Osteocyte (in vitro differentiated cells): ENCODE measurements at places on chromosomes 7 and 10. TPM values are rescaled to one million over a fixed set of nuclear protein-coding genes. Genes with fewer than 3 reads are reported as not detected.

Gene PTPRE
- total RNA-seq = 1.2 and 1.3 TPM in 2 replicates

DNA sequence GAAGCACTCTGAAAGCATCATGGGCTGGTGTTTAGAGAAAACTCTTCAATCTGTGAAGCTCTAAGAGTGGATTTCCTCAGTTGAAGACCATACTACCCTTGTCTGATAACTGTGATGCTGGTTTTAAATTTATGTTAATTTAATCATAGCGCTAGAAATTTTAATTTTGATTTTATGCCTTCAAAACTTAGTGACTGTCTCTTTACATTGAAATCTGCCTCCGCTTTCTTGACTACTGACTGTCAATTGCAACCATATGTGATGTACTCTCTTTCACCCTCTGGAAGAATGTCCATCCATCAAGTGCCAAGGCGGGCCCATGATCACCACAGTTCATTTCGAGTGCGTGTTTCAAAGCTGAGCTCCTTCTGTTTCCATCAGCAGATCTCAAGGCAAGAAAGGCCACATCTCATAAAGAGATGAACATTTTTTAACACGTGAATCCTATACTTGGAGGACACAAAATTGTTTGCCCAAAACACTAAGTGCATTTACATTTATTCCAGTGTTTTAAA lies 147.1 kb downstream of the ITGA8 start:
- no peak for DNase-seq

Gene TRPV5
- not detected in 2 replicates for total RNA-seq

- DNase-seq = no peak
Measured at GRCh38 chr7:27697861-27698430, 35.3 kb upstream of the HIBADH start.

GRCh38 chr10:86360657-86361056 lies 5.9 kb downstream of the GRID1 start:
- no peak for DNase-seq

- DNase-seq = no peak
Measured at GRCh38 chr7:100655908-100656674, at the start of gene ACTL6B. Gene ACTL6B (minus strand): TSS chr7:100656448. CDS start chr7:100656354, 94 bp downstream.

DNA sequence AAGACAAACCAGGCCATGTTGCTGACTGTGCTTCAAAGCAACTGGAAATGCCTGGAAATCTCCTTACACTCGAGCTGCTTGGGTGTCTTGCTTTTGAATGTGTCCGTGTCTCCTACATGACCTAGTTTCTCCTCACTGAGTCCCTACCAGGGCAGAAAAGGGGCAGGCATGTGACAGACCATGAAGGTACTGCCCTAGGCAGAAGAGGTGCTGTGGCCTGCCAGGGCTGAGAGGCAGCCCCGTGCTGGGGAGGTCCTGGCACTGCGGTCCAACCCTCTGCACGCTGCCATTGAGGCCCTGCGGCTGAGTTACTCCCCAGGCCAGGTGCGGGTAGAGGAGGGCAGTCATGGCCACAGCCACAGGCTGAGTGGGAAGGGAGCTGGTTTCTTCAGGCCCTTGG lies 159.3 kb downstream of the LYZL1 start:
- DNase-seq = no peak

Gene SYNPO2L
- total RNA-seq = not detected in 2 replicates

- peak; percentile 51 for DNase-seq
Measured at GRCh38 chr10:86082556-86082955, 284.0 kb downstream of the GRID1 start.

DNA sequence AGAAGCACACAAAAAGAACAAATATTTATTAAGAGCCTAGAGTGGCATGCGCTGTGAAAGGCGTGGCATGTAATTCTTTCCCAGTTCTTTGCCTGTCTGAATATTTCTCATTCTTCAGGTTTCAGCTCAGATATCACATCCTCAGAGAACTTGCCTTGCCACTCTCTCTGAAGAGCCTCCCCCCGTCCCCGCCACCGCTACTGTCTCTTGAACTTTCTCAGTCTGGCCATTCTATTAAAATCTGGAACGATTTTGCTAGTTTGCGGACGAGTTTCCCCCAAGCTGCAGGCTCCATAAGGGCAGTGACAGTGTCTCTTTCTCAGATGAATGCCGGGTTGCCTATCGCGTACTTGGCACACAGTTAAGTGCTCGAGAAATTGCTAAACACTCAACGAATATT lies 787 bp upstream of the PLEKHA1 start:
- no peak for DNase-seq

DNA sequence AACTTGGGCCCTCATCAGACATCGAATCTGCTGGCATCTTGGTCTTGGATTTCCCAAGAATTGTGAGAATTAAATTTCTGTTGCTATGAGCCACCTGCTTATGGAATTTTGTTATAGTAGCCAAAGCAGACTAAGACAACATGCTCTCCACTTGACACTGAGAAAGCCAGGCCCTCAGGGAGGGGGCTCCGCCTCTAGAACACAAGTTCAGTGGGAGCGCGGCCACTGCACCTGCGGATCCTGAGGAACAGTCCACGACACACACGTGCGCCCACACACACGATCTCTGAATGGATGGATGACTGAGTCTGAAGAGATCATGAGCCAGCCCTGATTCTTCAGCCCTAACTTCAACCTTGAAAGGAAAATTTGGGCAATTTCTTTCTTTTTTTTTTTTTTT lies 73.7 kb downstream of the CTBP2 start:
- no peak for DNase-seq

DNA sequence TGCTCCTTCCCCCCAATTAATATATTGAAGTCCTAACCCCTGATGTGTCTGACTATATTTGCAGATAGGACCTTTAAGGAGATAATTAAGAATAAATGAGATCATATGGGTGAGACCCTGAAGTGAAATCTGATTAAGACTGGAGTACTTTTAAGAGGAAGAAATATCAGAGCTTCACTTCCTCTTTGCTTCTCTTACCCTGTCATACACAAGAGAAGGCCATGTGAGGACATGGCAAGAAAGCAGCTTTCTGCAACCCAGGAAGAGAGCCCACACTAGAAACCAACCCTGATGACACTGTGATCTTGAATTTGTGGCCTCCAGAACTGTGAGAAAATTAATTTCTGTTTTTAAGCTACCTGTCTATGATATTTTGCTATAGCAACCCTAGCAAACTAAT lies 44.2 kb downstream of the JMJD1C start:
- no peak for DNase-seq

Gene ADAMTS14
- 3.8 and 4.1 TPM in 2 replicates for total RNA-seq

DNA sequence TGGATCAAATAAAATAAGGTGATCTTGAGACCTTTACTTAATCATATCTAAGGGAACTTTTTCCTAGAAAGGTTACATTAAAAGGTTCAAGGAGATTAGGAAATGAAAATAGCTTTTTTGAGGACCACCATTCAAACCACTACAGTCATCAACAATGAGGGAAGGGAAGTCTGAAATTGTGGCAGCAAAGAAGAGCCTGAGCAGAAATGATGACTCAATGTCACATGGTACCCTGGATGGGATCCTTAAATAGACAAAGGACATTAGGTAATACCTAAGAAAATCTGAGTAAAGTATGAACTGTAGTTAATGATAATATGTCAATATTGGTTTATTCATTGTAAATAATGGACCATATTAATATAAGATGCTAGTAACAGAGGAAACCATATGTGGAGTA lies 236.0 kb downstream of the SEMA3D start:
- no peak for DNase-seq

- no peak for DNase-seq
Measured at GRCh38 chr10:7007600-7008190, 403.1 kb downstream of the SFMBT2 start.

Gene POLR2J2
- total RNA-seq = 6.5 and 6.7 TPM in 2 replicates

Gene SKIDA1
- total RNA-seq = 4.3 and 4.9 TPM in 2 replicates

- DNase-seq = no peak
Measured at GRCh38 chr7:24784277-24784676, 27.0 kb upstream of the GSDME start.

GRCh38 chr10:73950155-73950948 lies 39.4 kb downstream of the PLAU start:
- DNase-seq = no peak

GRCh38 chr7:27105301-27106031 lies 3.0 kb upstream of the HOXA2 start:
- DNase-seq = peak; percentile 48

- no peak for DNase-seq
Measured at GRCh38 chr10:96470116-96470743, 43.5 kb downstream of the TLL2 start.

- DNase-seq = peak; percentile 95
Measured at GRCh38 chr7:116525913-116526861, 1.4 kb downstream of the CAV1 start.

DNA sequence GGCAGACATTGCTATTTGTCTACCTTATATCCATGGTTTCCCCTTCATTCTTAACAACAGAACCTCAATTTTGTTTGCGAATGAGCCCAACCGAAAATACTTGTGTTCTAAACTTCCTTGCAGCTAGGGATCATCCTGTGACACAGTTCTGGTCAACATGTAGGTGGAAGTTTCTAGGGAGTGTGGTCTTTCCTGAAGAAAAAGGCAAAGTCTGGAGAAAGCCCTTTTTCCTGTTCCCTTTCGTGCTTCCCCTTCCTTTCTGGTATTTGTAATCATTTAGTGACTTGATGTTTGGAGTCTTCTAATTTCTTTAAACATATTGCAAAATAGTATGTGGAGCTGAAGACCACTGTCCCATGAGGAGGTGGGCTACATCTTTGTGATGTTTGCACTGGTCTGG lies 2.9 kb upstream of the IFRD1 start:
- no peak for DNase-seq
